ENCODE measurements at places on chromosomes 7 and 10.

- no peak for DNase-seq
Observed at GRCh38 chr7:37097983-37098382, 350.7 kb downstream of the ELMO1 start.

DNA sequence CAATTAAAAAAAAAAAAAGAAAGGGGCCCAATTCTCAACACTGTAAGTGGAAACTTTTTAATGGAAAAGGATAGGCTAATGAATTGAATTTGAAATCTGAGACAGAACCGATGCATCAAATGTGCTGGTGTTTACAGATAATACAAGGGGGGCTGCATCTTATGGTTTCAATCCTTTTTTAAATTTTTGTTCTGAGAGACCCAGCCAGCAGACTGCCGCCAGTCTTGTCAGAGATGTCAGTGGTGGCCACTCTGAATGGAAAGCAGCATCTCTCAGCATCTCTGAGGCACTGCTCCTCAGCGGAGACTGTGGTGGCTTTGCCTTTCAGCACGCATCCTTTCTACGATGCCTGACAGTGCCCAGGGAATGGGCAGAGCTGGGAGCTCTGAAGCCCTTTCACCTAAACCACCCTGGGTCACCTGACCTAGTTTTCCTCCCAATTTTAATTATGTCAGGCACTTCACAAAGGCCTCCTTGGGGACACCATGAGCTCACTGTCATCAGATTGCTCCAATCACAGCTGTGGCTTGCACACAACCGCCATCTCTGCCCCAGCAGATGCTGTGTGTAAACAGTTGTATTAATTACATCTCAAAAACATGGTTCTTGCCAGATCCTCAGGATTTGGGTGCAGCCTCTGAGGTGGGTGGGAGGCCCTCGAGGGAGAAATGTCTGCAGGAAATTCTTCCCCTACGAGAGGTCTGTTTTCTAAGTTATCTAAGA, 81.2 kb downstream of the EGFR start:
- DNase-seq, result no peak

GRCh38 chr10:86974484-86974883, 6.2 kb downstream of the ADIRF start:
- DNase-seq, result no peak

- DNase-seq, result no peak
Observed at GRCh38 chr7:105304040-105304895, 84.5 kb downstream of the SRPK2 start.

DNA sequence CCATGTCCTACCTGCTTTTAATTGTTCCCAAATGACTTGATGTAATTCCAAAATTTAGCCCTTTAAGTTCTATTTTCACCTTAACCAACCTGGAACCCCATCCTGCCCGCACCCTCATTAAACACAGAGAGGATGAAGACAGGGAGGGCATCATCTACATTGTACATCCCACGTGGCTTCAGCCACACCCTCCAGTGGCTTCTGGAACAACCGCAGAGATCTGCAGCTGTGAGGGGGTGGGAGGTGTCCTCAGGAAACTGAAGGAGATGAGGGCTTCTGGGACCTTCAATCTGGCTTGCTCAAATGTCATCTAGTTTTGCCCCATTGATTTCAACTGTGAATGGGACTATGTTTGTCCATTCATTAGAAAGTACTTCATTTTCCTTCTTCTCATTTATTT, 39.0 kb downstream of the AKR1B1 start:
- DNase-seq, result no peak

DNA sequence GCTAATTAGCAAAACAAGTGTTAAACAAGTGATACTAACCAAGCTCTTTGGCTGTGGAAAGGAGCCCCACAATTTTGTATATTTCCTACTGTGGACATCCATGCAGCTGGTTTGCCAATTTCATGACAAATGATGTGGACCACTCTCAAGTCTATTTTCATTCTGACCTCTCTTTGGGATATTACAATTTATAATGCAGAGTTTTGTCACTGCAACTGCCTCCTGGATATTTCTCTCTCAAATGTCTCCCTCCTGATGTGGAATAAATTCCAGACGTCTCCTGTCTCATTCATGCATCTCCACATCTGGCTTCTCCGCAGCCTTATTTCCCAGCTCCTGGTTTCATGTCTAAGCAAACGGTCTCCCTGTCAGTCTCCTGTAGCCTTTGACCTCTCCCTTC, 80.6 kb upstream of the RHEB start:
- DNase-seq, result no peak

DNA sequence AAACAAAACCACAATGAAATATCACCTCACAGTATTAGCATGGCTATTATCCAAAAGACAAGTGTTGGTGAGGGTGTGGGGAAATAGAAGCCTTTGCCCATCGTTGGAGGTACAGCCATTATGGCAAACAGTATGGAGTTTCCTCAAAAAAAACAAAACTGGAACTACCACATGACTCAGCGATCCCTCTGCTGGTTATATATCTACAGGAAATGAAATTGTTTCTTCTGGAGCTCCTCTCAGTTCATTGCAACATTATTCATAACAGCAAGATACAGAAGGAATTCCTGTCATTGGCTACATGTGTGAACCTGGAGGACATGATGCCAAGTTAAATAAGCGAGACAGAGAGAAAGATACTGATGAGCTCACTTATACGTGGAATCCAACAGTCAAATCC, 2.4 kb upstream of the UBE3C start:
- DNase-seq, result no peak

- DNase-seq, result no peak
Observed at GRCh38 chr7:45711161-45711490, 137.0 kb downstream of the ADCY1 start.

- no peak for DNase-seq
Observed at GRCh38 chr10:92897916-92898315, 49.6 kb downstream of the EXOC6 start.

- DNase-seq, result no peak
Observed at GRCh38 chr7:1679326-1679965, 9.4 kb downstream of the ELFN1 start.
